Heart left ventricle (tissue), 16 donors: ENCODE measurements at places on chromosomes 16 and 17. TPM values are rescaled to one million over a fixed set of nuclear protein-coding genes. Genes with fewer than 3 reads are reported as not detected.

DNA sequence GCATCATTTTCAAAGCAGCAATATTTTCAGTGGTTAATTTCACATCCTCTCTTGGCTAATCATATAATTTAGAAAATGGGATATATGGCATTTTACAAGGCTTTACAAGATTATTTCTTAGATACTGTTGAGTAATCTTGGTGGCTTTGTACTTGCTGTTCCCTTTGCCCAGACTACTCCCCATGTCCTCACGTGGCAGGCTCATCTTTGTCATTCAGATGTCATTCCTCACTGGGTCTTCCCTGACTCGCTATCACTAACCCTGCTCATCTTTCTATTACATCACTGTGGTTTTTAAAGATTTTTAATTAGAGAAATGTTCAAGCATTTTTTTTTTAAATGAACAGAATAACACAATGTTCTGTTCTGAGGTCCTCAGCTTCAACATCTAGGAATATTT, 240.0 kb upstream of the IRX5 start:
- no peaks in the 10 kb centered on the region for H3K27me3 ChIP-seq
- no peak overlapping the region for H3K27ac ChIP-seq
- no peak overlapping the region for H3K4me3 ChIP-seq
- no peaks in the 10 kb centered on the region for H3K4me1 ChIP-seq
- DNase-seq = no peak

- peak overlapping the region; percentile 43 for H3K4me3 ChIP-seq
- peak overlapping the region; percentile 83 for H3K27ac ChIP-seq
- H3K36me3 ChIP-seq = peaks cover 8% of the 10 kb centered on the region
- H3K27me3 ChIP-seq = no peaks in the 10 kb centered on the region
- no peak for DNase-seq
These were observed 10.5 kb downstream of the HEXIM2 start for GRCh38 chr17:45172232-45172540.

DNA sequence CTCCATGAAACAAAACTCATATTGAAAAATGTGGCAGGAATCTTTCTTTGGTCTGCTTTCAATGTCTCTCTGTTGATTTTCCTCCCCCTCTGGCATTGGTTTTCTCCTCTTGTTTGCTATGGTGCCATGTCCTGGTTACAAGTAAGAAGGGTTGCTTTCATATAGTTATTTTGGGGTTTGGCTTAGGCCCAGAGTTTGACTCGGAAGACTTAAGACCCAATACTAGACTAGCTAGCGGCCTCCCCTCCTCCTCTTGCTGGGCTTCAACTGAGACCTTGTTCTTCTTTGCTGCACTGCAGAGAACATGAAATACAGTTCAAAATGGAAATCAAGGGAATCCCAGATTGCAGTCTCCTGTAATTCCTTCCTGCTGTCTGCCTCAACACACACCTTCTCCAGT, 30.0 kb upstream of the CLEC18A start:
- peaks cover 10% of the 10 kb centered on the region for H3K4me1 ChIP-seq
- no peaks in the 10 kb centered on the region for H3K36me3 ChIP-seq
- H3K27me3 ChIP-seq = no peaks in the 10 kb centered on the region
- H3K4me3 ChIP-seq = no peak overlapping the region
- no peak overlapping the region for H3K27ac ChIP-seq

RPAIN gene
- 29.0 TPM for total RNA-seq

IKZF3 gene
- 0.13 TPM for total RNA-seq

- H3K4me3 ChIP-seq = no peak within 1 kb of the TSS
- DNase-seq = no peak
- no peaks in the 10 kb centered on the region for H3K27me3 ChIP-seq
- no peaks in the 10 kb centered on the region for H3K36me3 ChIP-seq
- no peaks in the 10 kb centered on the region for H3K4me1 ChIP-seq
These were observed at the start of gene GP2 for GRCh38 chr16:20327444-20328041. Gene GP2 (minus strand): TSS chr16:20327513. CDS start chr16:20326431, 1,082 bp downstream.

GRCh38 chr17:33387406-33387805, 94.3 kb upstream of the ASIC2 start:
- H3K27me3 ChIP-seq = no peaks in the 10 kb centered on the region
- H3K4me1 ChIP-seq = no peaks in the 10 kb centered on the region
- H3K36me3 ChIP-seq = no peaks in the 10 kb centered on the region
- H3K27ac ChIP-seq = no peak overlapping the region
- no peak overlapping the region for H3K4me3 ChIP-seq

DNA sequence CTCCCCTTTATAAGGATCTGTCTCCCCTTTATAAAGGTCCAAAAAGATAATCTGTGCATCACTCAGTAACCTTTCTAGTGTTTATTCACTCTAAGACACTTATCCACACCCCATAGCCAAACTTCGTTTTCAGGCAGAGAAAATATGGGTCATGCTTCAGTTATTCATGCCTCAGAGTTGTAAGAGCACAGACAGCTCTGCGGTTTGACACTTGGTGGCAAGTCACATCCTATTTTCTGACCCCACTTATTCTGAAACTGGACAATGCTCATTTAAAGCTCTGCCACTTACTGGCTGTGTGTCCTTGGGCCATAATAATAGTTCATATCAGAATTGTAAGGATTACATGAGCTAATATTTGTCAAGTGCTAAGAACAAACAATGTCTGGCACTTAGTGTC, 2.0 kb upstream of the KRTAP2-1 start:
- no peaks in the 10 kb centered on the region for H3K27me3 ChIP-seq
- DNase-seq = no peak
- H3K4me3 ChIP-seq = no peak overlapping the region
- H3K36me3 ChIP-seq = no peaks in the 10 kb centered on the region
- no peak overlapping the region for H3K27ac ChIP-seq

DNA sequence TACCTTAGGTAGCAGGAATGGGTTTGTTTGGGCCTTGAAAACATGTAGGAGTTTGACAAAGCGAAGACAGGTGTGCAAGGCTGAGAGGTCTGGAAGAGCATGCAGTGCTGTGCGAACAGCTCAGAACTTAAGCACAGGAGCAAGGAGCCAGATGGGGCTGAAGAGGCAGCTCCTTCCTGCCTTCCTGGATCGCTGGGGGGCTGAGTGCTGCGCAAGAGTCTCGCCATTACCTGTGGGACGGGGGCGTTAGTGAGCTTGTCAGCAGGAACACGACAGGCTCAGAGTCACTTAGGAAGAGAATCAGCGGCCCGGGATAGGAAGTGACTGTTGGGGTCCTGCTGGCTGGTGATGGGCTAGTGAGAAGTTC, 464 bp upstream of the MRM1 start:
- H3K36me3 ChIP-seq = no peaks in the 10 kb centered on the region
- H3K27ac ChIP-seq = peak overlapping the region; percentile 78
- no peaks in the 10 kb centered on the region for H3K4me1 ChIP-seq
- no peak for DNase-seq

ABCC11 gene
- total RNA-seq = 0.31 TPM

DNA sequence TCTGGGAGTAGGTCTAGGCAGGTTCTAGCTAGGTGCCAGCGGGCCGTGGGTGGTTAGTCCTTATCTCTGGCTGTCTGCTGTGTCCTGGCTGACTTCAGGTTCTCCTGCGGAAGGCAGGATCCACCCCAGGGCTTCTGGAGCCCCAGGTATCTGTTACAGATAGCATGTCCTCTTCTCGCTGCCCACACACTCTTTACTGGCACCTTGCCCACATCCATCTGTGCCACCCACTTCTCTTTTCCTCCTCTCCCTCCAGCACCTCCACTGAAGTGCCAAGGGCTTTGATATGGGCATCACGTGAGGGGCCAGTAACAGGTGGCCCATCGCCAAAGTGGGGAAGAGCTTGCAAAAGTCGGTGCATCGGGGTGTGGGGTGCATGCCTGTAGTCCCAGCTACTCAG, 4.6 kb upstream of the MPP2 start:
- peak; percentile 38 for DNase-seq
- no peaks in the 10 kb centered on the region for H3K27me3 ChIP-seq
- no peak overlapping the region for H3K4me3 ChIP-seq
- no peak overlapping the region for H3K27ac ChIP-seq

- H3K4me3 ChIP-seq = no peak overlapping the region
- peak; percentile 52 for DNase-seq
- peaks cover 7% of the 10 kb centered on the region for H3K27me3 ChIP-seq
- H3K27ac ChIP-seq = no peak overlapping the region
- H3K4me1 ChIP-seq = no peaks in the 10 kb centered on the region
- no peaks in the 10 kb centered on the region for H3K36me3 ChIP-seq
These were observed 21.3 kb downstream of the SRCIN1 start for GRCh38 chr17:38584350-38584925.

GRCh38 chr16:69323415-69323814, 7.0 kb downstream of the PDF start:
- DNase-seq = no peak
- peaks cover 8% of the 10 kb centered on the region for H3K4me1 ChIP-seq
